ENCODE measurements at places on chromosomes 3 and 15.

DNA sequence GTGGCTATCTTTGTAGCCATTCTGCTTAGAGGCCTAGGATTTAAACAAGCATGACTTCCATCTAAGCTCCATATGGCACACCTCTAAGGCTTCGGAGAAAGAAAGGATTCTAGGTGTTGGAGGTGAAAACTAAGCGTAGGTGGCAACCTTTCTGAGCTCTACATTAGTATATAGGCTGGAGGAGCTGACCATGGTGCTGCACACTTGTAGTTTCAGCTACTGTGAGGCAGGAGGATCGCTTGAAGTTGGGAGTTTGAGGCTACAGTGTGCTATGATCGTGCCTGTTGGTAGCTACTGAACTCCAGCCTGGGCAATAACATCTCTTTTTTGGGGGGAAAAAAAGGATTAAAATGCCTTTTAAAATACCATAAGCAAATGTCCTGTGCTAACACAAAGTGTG, 7.4 kb downstream of the EAF1 start:
- no peak for DNase-seq

DNA sequence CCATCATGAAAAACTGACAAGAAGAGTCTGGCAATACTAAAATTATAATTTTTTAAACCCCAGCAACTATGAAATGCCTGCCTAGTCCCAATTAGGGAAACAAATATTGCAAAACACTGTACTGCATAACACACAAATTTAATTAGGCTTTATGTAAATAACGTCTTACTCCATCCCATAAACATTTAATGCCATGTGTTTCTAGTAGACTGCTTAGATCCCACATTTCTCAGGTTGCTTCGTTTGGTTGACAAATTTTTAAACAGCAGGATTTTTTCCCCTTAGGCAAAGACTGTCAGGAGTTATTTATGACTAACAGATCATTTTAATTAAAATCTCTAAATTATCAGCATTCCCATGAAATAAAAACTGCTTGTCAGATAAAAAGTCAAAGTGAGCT, 29.9 kb downstream of the EIF2AK4 start:
- DNase-seq = no peak

DNA sequence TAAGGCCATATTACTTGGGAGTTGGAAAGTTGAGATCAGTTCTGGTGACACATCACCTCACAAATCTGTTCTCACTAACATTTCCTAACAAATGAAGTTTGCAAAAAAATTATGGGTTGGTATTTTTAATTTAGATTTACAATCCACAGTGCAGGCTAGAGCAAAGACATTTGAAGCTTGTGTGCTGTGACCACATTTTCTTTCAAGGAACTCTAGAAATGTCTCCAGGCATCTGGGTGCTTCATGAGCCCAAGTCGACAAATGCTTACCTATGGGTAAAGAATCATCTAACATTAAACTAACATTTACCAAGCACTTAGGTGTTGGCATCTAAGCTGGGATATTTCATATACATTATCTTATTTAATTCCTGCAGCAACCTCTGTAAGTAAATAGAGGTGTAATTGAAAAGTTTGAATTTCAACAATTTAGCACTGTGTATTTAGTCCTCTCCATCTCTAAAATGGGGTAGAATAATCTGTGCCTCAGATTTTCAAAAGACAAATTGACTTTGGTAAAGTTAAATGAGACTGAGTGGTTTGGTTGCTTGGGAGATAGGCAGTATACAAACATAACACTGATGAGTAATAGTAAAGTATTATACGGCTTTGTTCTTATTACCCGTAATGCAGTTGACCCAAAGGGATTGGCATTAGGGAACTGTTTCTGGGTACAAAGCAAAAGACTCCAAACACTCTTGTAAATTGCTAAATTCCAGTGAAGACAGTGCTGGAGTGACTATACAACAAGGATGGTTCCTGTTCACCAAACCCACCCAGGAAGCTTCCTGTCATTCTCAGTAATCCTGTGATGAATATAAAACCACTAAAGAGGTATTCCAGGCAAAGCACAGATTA, 162.5 kb downstream of the TPRG1 start:
- no peak for DNase-seq

DNA sequence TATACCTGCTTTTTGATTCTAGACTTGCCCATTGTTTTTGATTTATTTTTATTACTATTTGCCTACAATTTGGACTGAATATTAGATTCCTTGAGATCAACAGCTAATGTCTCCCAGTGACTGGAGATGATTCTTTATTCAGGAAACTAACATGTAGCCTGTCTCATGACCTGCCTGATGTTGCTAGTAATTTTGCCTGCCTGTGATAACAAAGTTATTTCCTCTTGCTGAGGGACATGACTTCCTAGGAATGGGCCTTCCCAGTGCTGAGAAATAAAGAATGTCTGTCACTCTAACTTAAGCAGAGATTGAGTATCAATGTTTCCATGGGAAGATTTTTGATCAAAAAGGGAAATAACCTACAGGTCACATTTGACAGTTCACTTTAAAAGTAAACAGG, 13.4 kb upstream of the NPHP3 start:
- DNase-seq = no peak

DNA sequence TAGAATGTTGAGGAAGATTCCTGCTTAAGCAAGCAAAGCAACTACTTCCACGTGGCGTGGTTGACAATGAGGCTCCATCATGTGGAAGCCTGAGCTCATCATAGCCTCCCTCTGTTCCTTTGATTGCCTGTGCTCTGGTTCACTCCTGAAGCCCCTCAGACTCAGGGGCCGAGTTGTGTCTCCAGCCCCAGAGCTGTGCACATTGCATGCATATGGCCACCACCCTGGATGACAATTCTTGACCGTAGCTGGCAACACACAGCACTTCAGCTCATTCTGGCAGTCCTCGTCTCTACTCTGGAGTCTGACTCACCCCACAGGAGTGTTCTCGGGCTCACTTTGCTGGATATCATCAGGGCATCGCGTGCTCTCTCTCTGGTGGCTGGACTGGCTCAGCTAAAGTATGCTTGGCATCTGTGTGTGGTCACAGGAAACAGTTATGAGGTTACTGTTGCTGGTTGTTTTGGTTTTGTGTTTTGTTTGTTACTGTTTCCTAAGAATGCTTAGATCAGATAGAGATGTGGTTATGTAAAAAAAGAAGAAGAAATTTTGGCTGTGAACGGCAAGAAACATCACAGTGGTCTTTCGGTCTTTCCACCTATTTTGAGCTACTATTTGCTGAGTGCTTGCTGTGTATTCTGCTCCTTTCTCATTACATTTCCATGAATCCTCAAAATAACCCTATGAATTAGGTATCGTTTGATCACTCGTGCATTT, 41.6 kb upstream of the MRPS22 start:
- no peak for DNase-seq

- DNase-seq = no peak
These were observed 379.1 kb upstream of the PROK2 start for GRCh38 chr3:72163809-72164634.

- no peak for DNase-seq
These were observed 24.3 kb upstream of the IL12A start for GRCh38 chr3:159964166-159964973.

GRCh38 chr15:77737238-77738037, 104.7 kb upstream of the LINGO1 start:
- no peak for DNase-seq

GRCh38 chr3:35549690-35550089, 89.6 kb upstream of the ARPP21 start:
- DNase-seq = no peak

- DNase-seq = no peak
These were observed 1.5 kb downstream of the CD80 start for GRCh38 chr3:119557877-119558269.

DNA sequence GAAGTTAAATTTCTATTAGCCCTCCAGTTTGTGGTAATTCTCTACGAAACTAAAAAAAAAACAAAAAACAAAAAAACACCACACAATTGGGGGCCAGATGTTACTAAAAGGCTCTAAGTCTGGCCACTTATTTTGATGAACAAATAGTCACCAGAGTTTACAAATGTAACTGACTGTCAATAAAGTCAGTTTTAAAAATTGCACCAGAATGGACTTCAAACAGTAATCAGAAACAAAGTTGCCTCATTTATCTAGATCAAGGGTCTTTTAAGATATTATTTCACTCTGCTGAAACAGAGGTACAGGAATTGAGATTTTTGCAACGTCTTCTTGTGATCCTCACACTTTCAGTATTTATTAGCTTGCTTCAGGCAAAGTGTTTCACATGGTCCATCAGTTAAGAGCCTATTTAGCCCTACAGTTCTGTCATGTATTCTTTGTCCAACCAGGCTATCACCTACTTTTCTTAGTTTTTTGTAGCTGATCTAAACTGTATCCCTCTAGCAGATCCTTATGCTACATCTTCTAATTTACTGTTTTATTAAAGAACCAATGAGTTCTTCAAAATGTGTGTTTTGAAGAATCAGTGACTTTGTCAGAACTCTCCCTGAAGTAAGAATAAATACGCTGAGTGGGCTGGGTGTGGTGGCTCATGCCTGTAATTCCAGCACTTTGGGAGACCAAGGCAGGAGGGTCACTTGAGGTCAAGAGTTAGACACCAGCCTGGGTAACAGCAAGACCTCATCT, 74.7 kb downstream of the ANKRD28 start:
- no peak for DNase-seq

- DNase-seq = no peak
These were observed 26.6 kb downstream of the EHD4 start for GRCh38 chr15:41945731-41946130.

GRCh38 chr3:195893516-195893915, 14.8 kb downstream of the TNK2 start:
- no peak for DNase-seq

GRCh38 chr3:42094691-42095391, 3.7 kb downstream of the TRAK1 start:
- no peak for DNase-seq

DNA sequence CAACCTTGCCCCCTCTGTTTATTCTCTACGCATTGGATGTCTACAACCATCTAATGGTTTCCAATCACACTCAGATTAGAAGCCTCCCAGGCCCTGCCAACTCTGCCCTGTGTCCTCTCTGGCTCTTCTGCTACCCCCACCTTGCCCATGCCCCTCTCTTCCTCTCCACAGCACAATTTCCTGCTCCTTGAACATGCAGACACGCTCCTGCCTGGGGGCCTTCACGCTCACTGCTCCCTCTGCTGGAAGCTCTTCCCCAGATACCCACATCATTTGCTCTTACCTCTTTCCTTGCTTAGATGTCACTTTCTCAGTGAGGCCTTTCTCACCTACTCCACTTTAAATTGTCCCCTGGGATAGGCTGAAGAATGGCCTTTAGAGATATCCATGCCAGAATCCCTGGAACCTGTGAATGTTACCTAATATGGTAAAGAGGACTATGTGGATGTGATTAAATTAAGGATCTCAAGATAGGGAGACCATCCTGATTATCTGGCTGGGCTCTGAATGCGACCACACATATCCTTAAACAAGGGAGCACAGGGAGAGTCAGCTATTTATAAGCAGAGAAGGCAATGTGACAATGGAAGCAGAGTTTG, 9.9 kb downstream of the KY start:
- no peak for DNase-seq

GRCh38 chr3:14224895-14225294, 46.3 kb downstream of the LSM3 start:
- DNase-seq = no peak

DNA sequence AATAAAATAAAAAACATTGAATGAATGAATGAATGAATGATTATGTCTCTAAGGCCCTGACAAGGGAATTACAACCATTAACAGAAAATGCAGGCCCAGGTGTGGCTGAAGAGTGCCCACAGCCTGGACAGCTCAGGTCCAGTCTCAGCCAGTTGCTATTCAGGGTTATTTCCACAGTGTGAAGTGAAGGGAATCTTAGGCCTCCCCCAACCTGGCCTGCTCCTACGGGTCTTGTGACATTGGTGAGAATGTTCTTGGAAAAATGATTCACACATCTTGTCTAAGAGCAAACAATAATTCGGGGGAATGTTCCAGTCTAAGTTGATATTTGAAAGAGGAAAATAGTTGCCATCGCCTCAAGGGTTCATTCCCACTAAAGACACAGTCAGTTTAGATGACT, 37.0 kb downstream of the MINDY4B start:
- DNase-seq = no peak

- peak; percentile 66 for DNase-seq
These were observed 15.6 kb downstream of the TEX264 start for GRCh38 chr3:51686512-51687215.
